ENCODE measurements at places on chromosomes 3 and 15.

- DNase-seq = no peak
Measured at GRCh38 chr3:188041193-188041592, 112.8 kb upstream of the LPP start.

DNA sequence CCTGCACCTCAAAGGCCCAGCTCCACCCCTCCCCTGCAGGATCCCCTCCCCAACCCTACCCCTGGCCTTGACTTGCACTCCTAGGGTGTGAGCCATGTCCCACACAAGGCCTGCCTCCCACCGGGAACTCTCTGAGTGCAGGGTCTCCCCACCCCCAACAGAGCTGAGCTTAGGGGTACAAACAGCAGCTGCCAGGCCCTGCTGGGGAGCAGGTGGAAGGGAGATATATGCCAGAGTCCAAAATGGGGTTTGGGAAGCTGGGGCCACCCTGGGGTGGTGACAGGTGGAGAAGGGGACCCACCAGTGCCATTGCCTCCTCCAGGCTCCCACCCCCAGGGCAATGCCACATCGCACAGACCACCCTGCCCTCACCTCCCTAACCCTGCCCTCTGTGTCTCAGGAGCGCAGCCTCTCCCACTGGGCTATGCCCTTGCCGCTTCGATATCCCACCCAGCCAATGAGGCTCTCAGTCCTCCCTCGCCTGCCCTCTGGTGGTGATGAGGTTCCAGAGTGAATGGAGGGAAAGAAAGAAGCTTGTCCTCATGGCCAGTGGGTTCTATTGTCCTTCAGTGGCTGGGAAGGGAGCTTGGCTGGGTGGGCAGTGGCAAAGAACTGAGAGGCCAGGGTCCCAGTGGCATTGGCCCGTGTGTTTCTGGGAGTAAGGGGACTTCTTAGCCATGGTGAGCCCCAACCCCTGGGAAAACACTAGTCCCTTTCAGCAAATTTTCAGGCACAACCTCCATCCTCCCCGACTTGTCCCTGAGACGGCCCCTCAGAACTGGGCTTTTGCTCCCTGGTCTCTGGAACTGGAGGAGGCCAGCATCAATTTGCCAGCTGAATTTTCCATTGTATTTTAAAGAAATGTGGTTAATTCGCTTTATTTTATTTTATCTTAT is 46.8 kb downstream of the CYP11A1 start:
- no peak for DNase-seq

DNA sequence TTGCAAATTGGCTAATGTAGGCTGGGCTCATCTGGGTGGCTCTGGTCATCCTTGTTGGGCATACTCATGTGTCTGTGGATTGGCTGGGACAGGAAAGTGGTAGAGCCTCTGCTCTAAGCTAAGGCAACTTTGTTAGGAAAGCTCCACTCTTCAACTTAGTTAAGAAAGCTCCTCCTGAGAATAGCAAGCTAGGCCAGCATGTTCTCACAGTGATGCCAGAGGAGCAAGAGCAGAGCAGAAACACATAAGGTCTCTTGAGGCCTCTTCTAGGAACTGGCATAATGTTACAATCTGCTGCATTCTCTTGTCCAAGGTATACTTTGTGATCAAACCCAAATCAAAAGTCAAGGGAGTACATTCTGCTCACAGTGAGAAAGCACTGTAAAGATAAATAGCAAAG is 158.6 kb upstream of the RORA start:
- no peak for DNase-seq

DNA sequence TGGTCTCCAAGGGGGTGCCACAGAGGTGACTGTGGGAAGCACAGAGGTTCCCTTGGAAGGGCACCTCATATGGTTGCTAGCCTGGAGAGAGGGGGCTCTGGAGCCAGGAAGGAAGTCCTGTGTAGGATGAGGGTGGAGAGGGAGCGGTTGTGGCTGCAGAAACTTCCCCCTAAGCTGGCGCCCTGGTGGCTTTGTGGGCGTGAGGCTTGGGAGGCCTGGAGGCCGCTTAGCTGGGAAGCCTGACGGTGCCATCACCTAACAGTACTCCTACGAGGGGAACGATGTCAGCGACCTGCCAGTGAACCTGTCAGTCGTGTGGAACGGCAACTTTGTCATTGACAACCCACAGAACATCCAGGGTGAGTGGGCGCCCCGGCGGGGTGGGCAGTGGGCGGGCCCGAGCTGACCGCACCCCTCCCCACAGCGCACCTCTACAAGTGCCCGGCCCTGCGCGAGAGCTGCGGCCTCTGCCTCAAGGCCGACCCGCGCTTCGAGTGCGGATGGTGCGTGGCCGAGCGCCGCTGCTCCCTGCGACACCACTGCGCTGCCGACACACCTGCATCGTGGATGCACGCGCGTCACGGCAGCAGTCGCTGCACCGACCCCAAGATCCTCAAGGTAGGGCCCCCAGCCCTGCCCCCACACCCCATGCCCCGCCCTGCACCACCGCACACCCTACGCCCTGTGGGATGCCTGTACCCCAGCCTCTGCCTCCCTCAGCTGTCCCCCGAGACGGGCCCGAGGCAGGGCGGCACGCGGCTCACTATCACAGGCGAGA is 31.0 kb downstream of the PLXNA1 start:
- DNase-seq = no peak

- DNase-seq = no peak
Measured at GRCh38 chr3:141465221-141465620, 21.6 kb upstream of the RASA2 start.

DNA sequence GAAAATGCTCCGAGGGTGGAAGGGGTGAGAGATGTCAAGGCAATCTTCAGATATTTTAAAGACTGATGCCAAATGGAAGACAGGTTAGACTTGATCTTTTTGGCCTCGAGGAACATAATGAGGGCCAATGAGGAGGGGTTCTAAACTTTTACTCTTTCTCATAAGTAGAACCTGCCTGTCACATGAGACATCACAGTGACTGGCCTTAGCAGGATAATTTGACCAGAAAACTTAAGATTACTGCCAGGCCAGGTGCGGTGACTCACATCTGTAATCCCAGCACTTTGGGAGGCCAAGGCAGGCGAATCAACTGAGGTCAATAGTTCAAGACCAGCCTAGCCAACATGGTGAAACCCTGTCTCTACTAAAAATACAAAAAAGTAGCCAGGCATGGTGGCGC is 12.2 kb downstream of the TM4SF4 start:
- no peak for DNase-seq

DNA sequence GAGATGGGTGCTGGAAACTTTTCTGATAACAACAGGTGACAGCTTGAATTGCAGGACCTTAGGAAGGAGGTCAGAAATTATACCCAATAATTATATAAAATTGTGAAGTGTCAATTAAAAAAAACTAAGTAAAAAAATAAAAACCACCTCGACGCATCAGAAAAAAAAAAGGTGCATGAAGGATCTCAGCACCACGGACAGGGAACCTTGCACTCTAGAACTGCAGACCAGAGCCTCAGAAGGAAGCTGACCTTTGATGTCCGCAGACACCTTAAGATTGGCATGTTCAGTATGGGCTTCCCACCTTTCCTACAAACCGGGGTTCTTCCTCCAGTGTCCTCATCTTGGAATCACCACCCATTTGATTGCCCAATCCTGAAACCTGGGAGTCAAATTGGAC is 60.9 kb downstream of the SCN10A start:
- no peak for DNase-seq

DNA sequence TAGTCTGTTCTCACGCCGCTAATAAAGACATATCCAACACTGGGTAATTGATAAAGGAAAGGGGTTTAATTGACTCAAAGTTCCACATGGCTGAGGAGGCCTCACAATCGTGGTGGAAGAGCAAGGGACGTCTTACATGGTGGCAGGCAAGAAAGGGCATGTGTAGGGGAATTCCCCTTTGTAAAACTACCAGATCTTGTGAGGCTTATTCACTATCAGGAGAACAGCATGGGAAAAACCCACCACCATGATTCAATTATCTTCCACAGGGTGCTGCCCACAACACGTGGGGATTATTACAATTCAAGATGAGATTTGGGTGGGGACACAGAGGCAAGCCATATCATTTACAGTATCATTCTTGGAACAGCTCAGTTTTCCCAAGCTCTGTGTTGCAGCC is 268.0 kb downstream of the SUCLG2 start:
- DNase-seq = no peak

DNA sequence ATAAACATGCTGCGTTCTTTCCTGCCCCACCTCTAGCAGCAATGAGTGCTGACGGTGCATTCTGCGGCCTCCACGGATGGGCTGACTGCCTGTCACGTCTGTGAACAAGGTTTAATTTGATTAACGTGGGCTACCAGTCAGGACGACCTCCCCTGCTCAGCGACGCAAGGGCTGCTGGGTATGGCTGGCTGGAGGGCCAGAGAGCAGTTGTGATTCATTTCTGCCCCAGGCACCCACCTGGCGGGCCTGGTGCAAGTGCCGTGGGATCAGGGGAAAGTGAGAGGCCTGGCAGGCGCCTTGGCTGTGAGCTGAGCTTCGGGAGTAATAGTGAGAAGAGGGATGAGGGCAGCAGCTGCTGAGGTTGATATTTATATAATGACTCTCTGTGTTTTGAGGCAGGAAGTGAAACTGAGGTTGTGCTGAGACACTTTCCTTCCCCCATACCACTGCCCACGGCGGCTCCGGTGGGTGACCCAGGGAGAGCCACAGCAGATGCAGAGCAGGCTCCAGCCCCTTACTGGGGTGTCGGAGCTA is 190.4 kb upstream of the BCL6 start:
- no peak for DNase-seq

DNA sequence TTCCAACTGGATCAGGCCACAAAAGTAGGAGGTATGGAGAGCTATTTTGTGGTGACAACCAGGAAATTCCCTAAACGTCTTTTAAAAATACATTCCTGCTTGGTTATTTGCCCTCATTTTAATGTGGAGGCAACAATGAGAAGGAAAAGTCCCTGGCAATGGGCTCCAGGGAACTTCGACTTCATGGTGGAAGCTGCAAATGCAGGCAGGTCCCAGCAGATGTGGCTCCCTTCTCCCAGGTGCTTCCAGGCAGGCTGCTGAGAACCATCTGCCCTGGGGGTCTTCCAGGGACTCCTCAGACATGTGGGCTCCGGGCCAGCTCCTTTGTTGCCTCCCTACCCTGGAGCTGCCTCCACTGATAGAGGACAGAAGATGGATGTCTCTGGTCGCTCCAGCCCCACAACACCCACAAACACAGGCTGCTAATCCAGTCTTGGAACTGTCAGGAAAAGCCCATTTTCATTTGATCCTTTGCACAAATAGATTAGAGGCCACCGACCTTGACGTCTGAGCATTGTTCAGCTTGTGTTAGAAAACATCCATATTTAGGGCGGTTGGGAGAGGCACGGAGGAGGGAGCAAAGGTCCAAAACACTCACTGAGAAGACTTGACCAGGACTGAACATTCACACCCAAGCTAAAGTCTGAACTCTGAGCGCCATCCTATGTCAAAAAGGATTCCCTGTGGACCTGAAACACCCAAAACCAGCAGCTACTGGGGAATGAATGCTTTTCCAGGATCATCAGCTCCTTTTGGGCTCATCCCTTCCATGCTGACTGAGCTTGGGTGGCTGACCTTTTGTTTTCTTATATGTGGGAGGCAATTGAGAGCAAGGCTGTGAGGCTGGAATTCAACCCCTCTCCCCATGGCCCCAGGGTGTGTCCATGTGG is 30.2 kb upstream of the SLCO2A1 start:
- no peak for DNase-seq

- DNase-seq = no peak
Measured at GRCh38 chr3:73060302-73060723, 1.1 kb upstream of the EBLN2 start.

DNA sequence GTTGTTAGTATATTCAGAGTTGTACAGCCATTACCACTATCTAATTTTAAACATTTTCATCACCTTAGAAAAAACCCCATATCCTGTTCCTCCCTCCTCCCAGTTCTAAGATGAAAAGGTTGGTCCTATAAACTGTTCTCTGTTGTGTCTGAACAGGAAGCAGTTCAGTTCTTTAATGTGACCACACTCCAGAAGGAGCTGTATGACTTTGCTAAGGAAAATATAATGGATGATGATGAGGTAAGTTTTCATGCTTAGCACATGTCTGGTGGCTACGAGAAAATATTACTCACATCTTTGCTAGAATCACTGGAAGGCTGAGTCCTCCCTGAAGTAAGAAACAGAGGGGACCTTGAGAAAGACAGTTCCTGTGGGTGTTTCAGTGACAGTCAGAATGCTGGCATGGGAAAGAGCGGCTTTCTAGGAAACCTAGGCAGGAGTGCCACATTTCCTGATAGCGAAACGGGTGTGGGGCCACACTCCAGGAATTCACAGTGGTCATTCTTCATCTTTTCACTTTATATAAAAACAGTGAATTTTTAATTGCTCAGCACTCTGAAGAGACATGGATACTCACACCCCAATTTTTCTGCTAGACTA is 20.3 kb downstream of the CRTAP start:
- DNase-seq = no peak

DNA sequence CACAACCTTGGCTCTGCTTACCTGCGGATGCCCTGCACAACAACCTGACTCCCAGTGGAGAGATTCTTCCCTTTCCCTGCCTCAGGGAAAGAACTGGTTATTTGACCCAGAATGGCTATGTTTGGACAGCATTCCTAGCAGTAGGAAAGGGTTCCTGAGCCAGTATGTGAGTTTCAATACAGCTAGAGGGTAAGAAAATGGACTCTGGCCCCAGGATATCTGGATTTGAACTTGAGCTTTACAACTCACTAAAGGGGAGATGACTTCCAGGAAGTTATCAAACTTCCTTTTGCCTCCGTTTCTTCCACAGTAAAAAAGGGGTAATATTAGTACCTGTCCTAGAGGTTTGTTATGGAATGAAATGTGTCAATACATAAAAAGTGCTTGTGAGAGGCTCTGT is 28.1 kb upstream of the PLSCR4 start:
- no peak for DNase-seq

DNA sequence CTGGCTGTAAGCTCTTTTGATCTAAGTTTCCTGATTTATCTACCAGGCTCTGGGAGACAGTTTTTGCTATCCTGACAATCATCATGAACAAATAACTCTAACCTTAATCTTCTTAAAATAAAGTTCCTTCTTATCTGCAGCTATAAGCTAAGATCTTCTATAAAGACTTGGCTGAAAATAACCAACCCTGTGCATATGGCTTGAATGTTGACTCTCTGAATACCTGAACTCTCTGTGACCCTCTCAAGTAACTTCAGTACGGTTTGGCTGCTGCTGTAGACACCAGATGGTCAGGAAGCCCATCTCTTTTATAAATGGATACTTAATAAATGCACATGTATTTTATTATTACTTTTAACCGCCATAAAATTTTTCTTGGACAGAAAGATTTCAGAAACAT is 412.4 kb upstream of the CBLB start:
- DNase-seq = no peak

DNA sequence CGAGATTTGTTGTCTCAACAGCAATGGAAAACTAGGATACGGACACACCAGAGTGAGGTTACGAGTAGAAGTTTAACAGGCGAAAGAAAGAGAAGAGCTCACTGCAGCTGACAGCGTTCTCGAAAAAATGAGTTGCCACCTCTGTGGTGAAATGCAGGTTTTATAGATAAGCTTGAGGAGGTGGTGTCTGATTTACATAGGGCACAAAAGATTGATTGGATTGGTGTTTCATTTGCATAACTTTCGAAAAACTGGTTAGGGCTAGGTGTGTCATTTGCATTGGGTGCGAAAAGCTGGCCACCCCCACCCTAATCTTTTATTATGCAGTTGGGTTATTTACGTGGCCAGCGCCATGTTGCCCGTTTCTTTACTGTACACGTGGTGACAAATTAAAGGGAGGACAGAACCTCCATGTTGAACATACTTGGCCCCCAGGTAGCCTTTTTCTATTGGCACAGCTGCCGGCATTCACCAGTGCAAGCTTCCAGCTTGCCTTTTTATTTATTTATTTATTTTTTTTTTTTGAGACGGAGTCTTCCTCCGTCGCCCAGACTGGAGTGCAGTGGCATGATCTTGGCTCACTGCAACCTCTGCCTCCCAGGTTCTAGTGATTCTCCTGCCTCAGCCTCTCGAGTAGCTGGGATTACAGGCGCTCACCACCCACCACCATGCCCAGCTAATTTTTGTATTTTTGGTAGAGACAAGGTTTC is 8.3 kb downstream of the IFT122 start:
- no peak for DNase-seq

Measured in posterior cingulate gyrus (tissue), 11 donors.